NCI-H146 (cell line): ENCODE measurements at places on chromosomes 12 and 14.

- DNase-seq = peak; percentile 87
Measured at GRCh38 chr12:31324845-31325523, 966 bp downstream of the SINHCAF start.

- DNase-seq = peak; percentile 61
Measured at GRCh38 chr12:97404543-97404942, 58.1 kb upstream of the RMST start.

DNA sequence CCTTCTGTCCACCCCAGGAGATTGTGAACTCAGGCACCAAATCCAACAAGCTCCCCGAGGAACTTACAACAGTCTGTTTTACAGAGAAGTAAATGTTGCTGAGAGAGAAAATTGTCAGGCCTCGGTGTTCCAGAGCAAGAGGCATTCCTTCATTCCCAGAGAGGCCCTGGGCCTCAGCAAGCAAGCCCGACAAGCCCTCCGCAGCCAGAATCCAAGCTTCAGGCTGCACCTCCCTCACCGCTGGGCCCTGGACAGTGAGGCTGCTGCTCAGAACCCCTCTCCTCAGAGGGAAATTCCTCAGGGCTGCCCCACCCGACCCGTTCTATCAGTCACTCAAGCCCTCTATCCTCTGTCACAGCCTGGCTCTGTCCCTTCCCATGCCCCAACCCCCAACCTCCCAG is 56.4 kb downstream of the ZFP36L1 start:
- no peak for DNase-seq

GRCh38 chr12:89537389-89537788 is 11.5 kb upstream of the POC1B start:
- DNase-seq = no peak

GRCh38 chr12:15336768-15337553 is 14.7 kb downstream of the PTPRO start:
- DNase-seq = no peak

DNA sequence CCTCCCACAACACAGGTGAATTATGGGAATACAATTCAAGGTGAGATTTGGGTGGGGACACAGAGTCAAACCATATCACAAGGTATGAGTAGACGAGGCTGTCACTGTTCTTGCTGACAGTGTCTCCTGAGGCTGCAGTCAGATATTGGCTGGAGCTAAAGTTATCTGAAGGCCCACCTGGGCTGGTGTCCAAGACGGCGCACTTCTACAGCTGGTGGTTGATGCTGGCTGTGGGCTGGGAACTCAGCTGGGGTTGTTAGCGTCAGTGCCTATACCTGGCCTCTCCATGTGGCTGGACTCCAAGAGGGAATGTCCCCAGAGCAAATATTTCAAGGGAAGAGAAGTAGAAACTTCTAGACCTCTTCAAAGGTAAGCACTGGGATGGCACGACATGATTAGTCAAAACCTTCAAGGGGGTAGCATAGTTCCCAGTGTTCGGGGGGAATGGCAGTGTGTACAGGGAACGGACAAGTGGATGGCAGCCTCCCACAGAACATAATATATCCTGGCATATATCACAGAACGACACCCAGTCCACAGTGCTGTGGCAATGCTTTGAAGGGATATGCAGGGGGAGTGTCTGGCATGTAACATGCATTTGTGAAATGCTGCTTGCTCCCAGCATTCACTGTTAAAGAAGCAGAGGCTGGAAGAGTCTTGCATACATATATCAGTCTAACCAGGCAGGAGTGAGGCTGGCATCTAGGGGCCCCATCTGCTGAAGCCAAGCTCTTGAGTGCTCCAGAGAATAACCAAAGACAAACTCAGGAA is 126.7 kb upstream of the RFLNA start:
- no peak for DNase-seq

GRCh38 chr12:28568118-28568517 is 377.9 kb downstream of the CCDC91 start:
- DNase-seq = no peak
